Stimulated activated CD8-positive, alpha-beta memory T cell treated with anti-CD3 and anti-CD28 coated beads, Interleukin-15, amount 100 ng/mL, for 24 hours (primary cell): ENCODE measurements at places on chromosomes 7 and 10.

- DNase-seq, result no peak
These were observed 56.5 kb downstream of the SHTN1 start for GRCh38 chr10:116948530-116948870.

DNA sequence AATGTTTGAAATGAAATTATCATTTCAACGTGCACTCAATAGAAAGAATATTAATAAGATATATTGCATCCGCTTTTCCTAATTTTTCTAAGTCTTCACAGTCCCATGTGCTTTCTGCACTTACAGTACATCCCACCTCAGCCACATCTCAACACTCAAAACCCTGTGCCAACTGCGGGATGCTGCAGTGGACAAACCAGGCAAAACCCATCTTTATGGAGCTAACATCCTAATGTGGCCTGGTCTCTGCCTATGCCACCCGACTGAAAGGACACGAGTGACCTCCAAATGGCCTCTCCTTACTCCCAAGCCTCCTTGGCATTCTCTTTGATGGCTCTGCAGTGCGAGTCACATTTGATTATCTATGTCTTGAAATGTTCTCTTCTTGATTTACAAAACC, 57.4 kb upstream of the ADRB1 start:
- DNase-seq, result no peak

DNA sequence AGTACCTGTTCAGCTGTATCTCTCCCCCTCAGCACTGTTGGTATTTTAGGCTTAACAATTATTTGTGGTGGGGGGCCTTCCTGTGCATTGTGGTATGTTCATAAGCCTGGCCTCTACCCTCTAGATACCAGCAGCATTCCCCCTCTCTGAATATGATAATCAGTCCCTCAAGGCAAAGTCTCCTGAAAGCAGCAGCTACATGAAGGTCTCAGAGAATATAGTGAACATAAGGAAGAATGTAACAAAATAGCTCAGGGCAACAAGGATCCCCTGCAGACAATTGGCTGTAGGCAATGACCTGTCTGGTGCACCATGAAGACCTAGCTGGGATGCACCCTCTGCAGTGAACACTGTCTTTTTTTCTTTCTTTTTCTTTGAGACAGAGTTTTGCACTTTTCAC, 86.4 kb downstream of the CTBP2 start:
- DNase-seq, result no peak

GRCh38 chr10:60009710-60010383, 103.5 kb upstream of the CCDC6 start:
- DNase-seq, result no peak

DNA sequence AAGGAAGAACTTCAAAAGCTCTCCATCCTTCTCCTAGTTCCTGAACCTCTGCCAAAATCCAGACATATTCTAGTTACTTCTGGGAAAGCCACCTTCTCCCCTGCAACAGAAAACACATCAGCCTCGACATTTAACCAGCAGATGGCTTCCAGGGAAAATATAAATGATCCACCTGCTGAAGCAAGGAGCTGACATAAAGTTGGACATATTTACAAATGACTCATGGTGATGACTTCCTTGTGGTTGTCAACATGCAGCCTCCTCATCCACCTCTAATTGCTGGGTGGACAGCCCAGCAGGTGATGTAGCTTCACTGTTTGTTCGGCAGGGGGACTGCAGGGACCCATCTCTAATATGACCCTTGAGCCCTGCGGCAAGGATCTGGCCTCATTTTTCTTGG, 266.0 kb downstream of the C7orf25 start:
- DNase-seq, result no peak

GRCh38 chr7:53431901-53432300, 396.5 kb downstream of the POM121L12 start:
- DNase-seq, result no peak

DNA sequence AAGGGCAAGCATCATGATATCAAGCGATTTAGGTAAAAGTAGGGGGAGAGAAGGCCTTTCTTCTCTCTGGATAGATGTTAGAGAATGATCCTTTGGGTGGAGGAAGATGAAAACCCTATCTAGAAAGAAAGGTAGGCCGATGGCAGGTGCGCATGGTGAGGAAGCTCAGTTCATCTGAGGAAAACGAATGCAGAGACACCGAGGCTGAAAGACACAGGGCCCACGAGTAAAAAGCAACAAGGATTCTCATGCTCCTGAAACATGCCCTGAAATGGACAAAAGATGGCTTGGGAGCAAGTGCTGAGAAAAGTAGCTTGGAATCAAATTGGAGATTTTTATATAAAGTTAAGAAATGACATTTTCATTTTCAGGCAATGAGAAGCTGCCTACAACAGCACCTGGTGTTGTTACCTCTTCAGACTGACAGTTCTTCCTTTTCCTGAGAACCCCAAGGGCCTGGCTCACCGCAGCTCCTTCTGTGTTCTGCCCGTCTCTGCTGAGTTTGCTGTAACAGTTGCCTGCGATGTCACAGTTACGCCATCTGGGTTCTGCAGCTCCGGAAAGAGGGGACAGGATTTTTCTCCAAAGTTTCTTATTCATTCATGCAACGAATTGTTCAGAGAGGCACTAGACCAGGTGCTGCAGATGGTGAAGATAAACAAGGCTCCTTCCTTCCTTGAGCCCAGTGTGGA, 402.0 kb upstream of the KLF6 start:
- DNase-seq, result no peak

DNA sequence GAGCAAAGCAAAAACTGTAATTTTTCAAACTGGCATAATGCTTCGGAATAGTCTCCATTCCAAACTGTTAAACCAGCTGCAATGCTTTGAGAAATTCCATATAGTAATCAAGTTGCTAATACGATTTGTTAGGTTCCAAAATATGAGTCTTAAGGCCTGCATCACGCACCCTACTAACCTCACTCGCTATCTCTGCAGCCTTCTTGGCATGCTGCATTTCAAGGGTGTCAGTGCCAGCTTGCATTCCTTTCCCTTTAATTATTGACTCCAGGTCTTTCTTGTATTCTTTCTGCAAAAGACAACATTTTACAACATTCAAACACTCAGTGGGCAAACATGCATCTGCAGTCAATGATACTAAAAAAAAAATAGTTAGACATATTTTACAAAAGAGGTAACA, 61.8 kb downstream of the NEBL start:
- no peak for DNase-seq

DNA sequence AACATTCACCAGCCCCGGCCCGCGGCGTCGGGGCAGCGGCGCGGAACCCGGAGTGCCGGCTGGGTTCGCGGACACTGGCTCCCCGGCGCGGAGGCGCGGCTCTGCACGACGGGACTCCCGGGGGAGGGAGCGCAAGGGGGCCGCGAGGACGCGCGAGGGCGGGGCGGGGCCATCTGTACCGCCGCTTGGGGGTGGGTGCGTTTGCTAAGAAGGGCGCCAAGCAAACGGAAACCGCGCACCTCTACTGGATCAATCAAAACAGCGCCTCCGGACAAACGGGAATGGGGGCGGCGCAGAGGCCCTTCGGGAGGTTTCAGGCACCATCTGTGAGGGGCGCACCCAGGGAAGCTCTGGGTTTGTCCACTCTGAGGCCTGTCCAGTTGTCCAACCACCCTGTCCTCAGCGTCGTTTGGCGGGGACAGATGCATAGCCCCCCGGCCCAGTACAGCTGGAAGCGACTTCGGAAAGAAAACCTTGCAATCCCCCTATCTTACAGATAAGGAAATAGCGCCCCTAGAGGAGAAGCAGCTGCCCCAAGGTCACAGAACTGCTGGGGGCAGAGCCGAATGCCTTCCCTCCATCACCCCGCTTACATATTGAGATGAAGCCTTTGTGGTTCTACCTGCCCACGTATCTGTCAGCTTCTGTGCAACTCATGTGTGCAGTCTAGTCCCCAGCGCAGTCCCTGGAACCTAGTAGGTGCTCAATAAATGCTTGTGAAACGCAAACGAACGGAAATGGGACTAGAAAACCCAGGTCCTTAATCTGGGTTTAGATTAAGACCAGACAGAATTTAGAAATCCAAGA, 10.7 kb upstream of the SLIT1 start:
- DNase-seq, result peak; percentile 16

- no peak for DNase-seq
These were observed 71.6 kb downstream of the FBXL13 start for GRCh38 chr7:103003004-103003403.

- no peak for DNase-seq
These were observed 2.1 kb upstream of the JMJD1C start for GRCh38 chr10:63467841-63468240.

DNA sequence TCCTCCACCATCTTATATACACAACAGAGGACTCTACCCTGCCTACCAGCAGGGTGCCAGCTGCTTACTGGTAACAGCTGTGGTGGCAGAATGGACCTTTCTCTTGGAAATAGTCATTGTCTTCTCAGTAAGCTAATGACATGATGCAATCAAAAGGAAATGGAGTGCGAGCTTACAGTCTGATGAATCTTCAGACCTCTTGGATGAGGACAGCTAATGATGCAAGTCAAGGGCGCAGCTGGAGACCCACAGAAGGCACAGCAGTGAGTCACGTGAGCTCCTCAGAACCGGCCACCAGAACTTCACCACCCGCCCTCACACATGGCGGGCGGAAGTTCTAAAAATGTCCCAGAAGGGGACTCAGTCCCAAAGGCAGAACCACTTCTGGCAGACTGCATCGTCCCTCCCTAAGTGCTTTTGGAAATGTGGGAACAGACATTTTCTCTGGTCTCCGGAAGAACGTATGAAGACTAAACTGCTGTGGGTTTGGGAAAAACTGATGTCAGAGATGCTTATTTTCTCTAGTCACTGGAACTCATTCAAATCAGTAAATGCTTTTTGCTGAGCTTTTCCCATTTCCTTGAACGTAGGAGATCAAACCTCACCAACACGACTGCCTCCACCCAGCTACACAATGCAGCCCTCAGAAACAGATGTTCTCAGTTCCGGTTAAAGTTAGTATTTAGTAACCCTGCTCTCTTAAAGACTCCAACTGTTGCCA, 96.4 kb downstream of the FAS start:
- no peak for DNase-seq

DNA sequence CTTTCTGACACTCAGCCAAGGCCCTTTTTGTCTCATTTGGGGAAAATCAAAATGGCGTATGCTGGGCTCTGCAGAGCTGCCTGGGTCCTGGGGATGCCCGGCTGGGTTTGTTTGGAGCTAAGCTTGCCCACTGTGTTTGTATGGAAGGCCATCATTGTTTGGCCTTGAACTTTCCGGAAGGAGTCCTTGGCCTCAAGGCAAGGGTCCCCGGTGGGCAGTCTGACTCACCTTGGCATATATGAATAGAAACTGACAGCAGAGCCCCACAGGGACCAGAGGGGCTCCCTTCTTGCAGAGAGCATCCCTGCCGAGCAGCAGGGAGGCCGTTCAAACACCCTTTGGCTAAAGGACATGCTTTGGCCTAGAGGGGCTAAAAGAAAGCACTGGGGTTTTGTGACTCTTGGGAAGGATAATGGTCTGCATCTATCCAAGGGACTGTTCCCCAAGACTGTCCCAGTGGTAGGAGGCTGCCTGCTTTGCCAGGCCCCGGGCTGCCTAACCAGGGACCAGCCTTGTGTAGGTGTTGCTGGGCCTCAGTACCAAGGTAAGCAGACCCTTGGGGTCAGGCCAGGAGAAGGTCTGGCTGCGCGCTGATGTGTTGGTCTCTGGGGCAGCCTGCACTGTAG, 15.0 kb downstream of the SLC18A2 start:
- no peak for DNase-seq

- peak; percentile 29 for DNase-seq
These were observed 37.5 kb downstream of the GDI2 start for GRCh38 chr10:5775685-5776084.

DNA sequence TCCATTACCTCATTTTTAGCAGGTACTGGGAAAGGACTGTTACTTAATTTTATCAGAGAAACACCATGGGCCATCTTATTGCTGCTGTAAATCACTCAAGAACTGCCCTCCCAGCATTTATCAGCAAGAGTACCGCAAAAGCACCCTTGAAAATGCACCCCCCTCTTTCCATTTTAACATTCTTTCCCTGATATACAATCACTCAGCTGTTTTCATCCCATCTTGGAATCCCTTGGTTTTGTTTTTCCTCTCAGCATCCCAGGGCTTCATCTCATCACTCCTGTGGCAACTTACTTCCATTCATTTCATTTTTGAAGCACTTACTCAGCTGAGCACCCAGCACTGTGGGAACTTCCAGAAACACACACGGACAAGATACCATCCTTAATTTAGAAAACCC, 36.5 kb downstream of the RAPGEF5 start:
- DNase-seq, result no peak

DNA sequence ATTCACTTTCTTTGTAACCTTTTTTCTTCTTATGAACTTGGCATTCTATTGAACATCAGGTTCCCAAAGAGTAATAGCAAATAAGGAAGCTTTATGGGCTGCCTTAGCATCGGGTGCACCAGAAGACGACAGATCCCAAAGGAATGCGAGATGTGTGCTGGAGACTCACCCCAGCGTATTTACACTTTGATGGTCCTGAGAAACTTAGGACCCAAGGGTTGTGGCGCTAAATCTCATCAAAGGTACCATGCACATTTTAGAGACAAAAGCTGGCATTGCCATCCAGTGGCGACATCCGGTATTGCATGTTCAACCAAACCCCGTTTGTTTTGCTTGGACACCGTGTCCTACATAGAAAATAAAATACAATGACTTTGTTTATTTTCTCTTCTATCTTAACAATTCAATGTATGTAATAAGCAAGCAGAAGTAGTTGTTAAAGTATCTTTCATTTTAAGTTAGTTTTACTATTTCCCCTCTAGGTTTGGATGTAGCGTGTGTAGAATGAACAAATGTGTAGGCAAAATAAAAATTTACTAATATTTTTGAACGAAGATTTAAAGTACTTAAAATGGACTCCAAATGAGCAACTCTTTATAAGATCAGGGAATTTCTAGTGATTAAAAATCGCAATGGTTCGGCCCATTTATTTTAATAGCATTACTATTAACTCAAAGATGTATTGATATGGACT, 1154.8 kb downstream of the GATA3 start:
- peak; percentile 63 for DNase-seq

GRCh38 chr10:98287321-98287720, 19.3 kb upstream of the LOXL4 start:
- no peak for DNase-seq

- no peak for DNase-seq
These were observed 89.9 kb downstream of the PAXIP1 start for GRCh38 chr7:154912871-154913637.

- DNase-seq, result no peak
These were observed 84.0 kb upstream of the BTBD16 start for GRCh38 chr10:122186816-122187810.

- no peak for DNase-seq
These were observed 5.5 kb downstream of the VIPR2 start for GRCh38 chr7:159139202-159139601.

DNA sequence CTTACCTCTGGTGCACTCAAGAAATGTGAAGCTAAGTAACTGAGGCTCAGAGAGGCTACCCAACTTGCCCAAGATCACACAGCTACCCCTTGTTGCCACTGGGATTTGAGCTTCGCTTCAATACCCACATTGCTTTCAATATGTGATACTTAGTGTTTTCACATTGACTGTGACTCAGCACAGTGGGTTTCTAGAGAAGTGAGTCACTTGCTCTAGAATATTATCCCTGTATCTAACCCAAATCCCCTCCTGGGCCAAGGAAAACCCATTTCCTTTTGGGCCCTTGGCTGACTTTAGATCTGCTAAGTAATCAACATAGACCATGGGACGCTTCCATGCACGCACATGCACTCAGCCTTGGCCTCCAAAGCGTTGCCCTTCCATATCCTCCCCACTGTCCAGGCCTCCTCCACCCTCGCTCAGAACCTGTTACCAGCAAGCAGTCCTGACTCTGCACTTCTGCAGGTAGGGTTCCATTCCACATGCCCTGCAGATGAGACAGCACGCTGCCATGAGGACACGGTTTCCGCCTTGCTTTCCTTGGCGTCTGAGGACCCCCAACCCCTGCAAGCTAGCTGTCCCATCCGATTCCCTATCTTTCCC, 87.7 kb upstream of the CHST15 start:
- no peak for DNase-seq
